Panc1 (cell line): ENCODE measurements at places on chromosomes 3 and 15. TPM values are rescaled to one million over a fixed set of nuclear protein-coding genes. Genes with fewer than 3 reads are reported as not detected.

- no peak for DNase-seq
Observed at GRCh38 chr15:57777003-57777402, 70.5 kb downstream of the POLR2M start.

CNTN6 gene
- not detected for total RNA-seq

- DNase-seq: no peak
Observed at GRCh38 chr3:170977949-170978745, 48.4 kb downstream of the SLC2A2 start.

THPO gene
- total RNA-seq: not detected

GRCh38 chr3:27423463-27423862, 54.3 kb upstream of the NEK10 start:
- peak; percentile 60 for DNase-seq

TMEM212 gene
- total RNA-seq: not detected

DNA sequence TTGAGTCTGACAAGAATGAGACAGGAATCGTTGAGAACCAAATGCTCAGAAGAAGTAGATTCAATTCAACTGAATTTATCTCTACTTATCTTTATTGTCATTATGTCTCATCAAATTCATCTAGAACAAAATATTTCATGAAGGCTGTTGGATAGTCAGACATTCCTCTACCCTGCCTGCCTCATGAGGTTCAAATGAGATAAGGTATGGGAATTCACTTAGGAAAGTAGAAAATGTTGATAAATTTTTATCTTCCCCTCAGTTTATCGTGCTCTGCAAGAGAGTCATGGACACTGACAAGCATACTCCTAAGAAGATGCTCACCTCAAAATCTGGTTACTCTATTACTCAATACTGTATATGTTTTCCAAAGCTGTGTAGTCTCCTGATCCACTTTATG, 149.7 kb upstream of the CDIN1 start:
- no peak for DNase-seq

NDUFAF3 gene
- 101 TPM for total RNA-seq

- no peak for DNase-seq
Observed at GRCh38 chr15:64710676-64711428, 64.5 kb downstream of the RBPMS2 start.

DNA sequence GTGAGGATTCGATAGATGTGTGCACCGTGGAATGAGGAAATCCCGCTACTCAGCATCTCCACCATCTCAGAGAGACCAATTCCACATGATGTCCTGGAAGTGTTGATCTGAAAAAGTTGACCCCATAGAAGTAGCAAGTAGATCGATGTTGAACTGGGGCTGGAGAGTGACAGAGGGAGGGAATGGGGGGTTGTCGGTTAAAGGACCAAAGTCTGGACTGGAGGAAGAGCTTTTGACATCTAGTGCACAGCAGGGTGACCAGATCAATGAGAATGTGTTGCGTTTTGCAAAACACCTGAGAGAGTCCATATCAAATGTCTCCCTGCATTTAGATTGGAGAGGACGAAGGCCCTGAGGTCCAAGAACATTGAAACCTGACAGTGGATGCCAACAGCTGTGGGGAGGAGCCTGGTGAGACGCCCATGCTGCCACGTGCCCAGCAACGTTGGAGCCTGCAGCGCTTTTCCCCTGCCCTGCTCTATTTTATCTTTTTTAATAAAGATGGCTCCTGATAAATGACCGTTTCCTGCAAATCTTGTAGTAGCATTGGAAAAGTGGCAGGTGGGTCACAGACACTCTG, 30.1 kb upstream of the RPL32 start:
- no peak for DNase-seq

GOLGA8M gene
- total RNA-seq: 0.87 TPM

DNA sequence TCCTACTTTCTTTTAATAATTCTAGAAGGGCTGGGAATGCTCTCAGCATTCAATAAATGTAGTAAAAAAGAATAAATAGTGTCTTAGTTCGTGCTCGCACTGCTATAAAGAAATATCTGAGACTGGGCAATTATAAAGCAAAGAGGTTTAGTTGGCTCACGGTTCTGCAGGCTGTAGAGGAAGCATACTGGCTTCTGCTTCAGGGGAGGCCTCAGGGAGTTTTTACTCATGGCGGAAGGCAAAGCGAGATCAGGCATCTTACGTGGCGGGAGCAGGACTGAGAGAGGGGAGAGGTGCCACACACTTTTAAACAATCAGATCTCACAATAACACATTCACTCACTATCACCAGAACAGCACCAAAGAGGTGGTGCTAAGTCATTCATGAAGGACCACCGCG, 103.0 kb upstream of the UBE2E2 start:
- DNase-seq: no peak

GRCh38 chr3:32880225-32880624, 62.4 kb downstream of the TRIM71 start:
- DNase-seq: no peak

DNA sequence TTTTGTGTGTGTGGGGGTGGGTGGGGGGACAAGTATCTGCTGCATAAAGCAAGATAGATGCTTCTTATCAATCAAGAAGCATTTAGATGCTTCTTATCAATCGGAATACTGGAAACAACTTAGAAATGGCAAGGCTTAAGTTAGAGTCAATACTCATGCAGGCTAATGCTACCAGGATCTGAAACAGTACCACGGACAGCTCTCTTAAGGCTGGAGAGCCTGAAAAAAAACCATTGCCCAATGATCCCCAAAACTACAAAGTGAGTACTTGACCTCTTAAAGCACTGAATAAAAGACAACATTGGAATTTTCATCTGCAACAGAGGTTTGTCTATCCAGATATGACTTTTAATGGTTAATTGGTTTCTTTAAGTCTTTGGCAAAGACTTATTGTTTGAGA, 262.3 kb downstream of the GAP43 start:
- no peak for DNase-seq

DNA sequence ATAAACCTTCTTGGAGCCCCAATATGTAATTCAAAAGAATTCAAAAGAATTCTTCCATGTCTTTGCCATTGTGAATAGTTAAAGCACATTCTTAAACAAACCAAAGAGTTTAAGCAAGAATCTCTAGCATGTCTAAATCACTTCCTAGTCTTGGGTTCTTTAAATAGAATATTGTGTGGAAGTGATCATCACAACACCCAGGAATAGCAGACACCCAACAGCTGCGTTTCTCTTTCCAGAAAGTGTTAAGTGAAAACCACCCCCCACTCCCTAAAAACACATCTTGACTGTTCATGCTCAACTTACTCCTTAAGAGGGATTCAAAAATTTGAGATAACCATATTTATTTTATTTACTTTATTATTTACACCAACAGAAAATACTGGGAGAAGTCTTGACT, 24.1 kb upstream of the CAPN7 start:
- DNase-seq: no peak

DNA sequence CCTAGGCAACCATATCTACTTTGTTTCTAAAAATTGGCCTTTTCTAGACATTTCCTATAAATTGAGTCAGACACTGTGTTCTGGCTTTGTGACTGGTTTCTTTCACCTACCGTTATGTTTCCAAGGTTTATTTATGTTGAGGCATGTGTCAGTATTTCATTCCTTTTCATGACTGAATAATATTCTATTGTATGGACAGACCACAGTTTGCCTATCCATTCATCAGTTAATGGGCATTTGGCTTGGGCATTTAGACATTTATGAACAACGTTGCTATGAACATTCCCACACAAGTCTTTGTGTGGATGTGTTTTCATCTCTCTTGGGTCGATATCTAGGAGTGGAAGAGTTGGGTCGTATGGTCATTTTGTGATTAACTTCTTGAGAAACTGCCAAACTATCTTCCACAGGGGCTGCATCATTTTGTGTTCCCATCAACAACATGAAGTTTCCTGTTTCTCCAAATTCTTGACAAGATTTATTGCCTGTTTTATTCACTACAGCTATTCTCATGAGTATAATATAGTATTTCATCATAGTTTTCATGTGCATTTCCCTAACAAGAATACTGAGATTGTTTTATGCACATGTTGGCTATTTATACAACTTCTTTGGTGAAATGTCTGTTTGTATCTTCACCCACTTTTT, 3.5 kb upstream of the EFCC1 start:
- DNase-seq: no peak

CLDN18 gene
- total RNA-seq: 0.08 TPM

DNA sequence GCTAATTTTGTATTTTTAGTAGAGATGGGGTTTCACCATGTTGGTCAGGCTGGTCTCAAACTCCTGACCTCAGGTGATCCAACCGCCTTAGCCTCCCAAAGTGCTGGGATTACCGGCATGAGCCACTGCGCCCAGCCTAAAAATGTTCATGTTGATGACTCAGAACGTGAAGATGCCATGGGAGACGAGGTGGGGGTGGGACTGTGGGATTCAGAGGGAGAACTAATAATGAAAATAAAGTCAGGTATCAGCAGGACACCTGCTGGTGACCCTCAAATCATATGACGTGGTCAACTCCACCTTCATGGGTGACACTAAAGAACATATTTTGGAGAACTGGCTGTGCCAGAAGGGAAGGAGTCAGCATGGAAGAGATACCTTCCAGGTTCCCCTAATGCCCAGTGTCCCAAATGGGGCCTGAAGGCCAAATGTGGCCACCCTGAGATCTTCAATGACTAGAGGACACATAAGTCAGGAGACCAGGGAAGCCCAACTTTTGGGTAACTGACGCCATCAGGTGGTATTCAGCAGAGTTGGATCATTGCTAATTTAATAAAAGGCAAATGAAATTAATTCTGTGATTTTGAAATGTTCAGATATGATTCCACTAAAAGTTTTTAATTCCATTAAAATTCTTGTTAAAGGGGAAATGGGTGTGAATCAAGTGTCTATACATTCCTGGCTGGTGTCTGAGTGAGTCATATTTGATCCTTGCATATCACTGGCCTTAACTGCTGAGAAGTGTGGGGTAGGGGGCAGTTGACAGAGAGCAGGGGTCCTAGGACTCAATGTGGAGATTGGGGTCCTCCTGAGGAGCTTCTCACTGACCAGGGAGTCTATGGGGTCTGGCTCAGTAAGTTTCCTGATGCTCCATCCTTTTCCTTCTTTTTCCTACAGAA, 88.6 kb upstream of the GSK3B start:
- DNase-seq: no peak

ROBO2 gene
- total RNA-seq: 1.3 TPM

ZNF80 gene
- not detected for total RNA-seq
